Mammary epithelial cell (primary cell): ENCODE measurements at places on chromosomes 1 and 21.

DNA sequence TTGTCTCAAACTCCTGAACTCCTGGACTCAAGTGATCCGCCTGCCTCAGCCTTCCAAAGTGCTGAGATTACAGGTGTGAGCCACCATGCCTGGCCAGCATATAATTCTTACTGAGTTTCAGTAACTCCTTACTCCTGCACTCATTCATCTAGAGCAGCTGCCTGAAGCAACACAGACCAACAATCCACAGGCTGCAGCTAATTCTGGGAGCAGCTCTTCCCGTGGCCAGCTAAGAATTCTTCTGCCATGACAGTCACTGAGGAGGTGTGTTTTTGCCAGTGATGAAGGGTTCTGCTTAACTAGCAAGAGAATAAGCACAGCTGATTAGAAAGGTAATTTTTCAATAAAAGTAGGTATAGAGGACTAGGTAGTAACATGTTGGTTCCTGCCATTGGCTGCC, 5.4 kb downstream of the VTCN1 start:
- DNase-seq = peak; percentile 35

DNA sequence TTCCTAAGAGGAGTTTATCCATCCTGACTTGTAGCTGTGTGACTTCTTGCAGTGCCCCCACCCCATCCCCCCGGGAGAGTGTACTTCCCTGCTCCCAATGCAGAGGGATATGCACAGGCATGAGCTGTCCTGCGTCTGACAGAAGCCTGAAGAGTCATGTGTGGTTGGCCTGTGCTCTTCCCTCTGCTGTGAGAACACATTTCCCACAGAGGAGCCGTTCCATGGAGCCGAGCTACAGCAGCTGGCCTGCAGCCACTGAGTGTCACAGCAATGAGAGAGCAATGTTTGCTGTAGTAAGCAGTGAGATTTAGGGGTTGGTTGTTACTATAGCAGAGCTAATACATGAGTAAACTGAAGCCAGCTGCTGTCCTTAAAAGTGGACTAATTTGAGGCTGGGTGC, 22.0 kb downstream of the PARS2 start:
- DNase-seq = no peak

DNA sequence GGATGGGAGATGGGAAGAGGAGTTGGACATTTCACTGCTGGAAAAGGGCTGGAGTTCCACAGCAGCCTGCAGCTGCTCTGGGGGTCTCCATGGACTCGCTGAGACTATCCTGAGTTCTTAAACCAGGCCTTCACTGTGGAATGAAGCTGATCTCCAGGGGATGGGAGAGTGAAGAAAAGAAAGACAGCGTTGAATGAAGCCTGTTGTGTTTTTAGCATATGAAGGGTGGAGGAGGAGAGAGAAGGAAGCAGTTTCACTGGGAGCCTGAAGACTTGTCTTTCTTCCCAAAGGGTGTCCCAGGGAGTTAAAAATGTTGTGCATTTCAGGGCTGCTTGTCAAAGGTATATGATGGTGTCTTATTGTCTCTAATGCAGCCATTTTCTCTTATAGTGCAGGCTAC, 9.2 kb downstream of the ROR1 start:
- no peak for DNase-seq

DNA sequence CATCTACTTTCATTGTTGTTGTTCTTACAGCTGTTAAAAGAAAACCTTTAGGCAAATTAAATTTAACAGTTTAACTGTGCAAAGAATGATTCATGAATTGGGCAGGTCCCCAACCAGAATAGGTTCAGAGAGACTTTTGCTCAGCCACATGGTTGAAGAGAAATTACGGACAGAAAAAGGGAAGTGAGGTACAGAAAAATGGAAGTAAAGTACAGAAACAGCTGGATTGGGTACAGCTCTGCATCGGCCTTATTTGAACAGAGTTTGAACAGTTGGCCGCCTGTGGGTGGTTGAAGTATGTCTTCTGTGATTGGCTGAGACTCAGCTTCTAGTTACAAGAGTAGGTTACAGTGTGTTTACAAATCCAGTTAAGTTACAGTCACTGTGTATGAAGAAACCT, 210.1 kb downstream of the FGGY start:
- no peak for DNase-seq

GRCh38 chr1:144551107-144551542, 41.6 kb upstream of the PPIAL4F start:
- DNase-seq = no peak

DNA sequence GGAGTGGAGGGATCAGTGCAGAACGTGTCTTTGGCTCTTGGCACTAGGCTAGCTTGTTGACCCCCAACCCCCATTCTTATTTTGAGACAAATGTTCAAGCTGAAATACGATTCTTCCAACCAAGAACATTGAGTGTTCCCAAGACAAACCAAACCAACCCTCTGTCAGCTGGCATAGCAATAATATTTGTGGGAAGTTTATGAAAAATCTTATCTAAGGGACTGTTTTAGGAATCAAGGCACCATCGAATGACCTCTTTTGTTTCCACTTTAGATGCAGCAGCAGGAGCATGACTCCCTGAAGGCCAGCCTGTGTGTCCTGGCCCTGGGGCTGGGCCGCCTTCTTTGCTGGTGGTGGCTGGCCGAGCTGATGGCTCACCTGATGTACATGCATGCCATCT, 89.2 kb downstream of the HHAT start:
- DNase-seq = no peak

DNA sequence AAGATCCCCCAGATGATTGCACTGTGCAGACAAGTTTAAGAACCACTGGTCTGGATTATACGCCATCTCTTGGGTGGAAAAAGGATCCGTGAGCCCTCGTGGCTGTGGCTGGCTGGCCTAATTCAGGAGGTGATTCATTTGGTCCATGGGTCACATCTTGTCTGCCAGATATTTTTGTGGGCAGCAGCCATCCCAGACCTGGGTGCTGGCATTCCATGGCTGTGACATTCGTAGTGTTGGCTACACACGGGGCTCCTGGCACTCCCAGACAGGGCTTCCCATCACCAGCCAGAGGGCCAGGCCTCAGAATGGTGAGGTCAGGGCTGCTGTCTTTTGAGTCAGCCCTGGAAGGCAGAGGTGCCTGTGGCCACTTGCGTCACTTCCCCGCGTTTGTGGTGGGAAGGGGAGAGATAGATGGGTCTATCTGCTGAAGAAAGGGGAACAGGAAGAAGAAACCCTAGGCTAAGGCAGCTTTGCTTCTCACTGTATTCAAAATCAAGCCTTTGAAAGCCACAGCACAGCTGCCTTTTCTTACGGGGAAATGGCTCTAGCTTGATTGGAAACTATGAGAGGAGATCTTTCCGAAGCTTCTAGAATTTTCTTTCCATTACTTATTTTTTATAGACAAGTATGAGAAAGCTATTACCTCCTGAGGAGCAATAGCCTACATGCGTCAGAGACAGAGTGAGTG, 32.4 kb downstream of the EIF2D start:
- peak; percentile 10 for DNase-seq

- no peak for DNase-seq
Observed at GRCh38 chr1:206925106-206925736, 3.5 kb upstream of the FCMR start.

DNA sequence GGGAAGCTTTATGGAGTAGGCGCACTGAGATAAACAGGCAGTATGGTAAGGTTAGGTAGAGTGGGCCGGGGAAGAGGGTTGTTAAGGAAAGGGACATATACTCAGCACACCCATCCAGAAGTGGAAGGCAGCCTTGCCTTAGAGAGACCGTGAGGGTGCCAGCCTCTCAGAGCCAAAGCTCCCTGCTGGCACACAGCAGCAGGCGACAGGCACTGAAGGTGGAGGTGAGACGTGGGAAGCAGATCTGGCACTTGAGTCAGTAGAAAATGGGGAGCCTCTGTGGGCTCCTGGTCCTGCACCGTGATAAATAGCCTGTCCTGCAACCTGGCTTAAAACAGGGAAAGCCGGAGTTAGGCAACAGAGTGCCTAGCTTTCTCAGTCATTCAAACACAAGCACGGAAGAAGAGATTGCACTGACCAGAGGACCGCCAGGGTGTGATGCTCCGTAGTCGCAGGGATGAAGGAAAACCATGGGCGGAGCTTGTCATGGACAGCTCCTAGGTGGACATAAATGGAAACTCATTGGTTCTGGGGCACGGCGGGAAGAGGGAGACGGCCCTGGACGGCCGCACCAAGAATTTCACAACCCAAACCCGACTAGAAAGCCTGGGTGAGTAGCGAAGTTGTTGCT, 15.5 kb downstream of the KCNK1 start:
- no peak for DNase-seq

DNA sequence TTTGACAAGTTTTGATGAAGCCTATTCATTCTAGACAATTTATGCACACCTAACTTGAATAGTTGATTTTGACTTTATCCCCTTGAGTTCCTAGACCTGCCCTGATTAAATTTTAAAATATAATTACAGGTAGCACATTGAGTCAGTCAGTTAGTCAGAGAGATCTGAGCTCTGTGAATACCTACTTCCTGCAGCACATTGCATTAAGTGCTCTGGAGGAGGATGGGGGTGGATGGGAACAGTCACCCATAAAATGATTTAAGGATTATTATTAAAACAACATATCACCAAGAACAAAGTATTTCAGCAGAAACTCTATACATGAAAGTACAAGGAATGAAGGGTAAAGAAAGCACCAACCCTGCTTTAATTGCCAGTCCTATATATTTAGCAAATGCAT, 11.8 kb upstream of the RPF1 start:
- DNase-seq = peak; percentile 17

- DNase-seq = no peak
Observed at GRCh38 chr1:58487002-58487401, 59.5 kb downstream of the OMA1 start.

GRCh38 chr1:13951793-13952751, 252.1 kb downstream of the PRDM2 start:
- no peak for DNase-seq

DNA sequence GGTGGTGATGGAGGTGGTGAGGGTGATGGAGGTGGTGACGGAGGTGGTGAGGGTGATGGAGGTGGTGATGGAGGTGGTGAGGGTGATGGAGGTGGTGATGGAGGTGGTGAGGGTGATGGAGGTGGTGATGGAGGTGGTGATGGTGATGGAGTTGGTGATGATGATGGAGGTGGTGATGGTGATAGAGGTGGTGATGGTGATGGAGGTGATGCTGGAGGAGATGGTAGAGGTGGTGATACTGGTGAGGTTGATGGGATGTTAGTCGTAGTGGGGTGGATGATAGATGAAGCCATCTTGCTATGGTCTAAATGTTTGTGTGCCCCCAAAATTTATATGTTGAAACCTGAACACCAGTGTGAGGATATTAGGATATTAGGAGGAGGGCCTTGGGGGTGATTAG, 25.3 kb upstream of the IFNLR1 start:
- DNase-seq = no peak

GRCh38 chr1:33267468-33268205, 11.3 kb downstream of the ZNF362 start:
- peak; percentile 43 for DNase-seq

DNA sequence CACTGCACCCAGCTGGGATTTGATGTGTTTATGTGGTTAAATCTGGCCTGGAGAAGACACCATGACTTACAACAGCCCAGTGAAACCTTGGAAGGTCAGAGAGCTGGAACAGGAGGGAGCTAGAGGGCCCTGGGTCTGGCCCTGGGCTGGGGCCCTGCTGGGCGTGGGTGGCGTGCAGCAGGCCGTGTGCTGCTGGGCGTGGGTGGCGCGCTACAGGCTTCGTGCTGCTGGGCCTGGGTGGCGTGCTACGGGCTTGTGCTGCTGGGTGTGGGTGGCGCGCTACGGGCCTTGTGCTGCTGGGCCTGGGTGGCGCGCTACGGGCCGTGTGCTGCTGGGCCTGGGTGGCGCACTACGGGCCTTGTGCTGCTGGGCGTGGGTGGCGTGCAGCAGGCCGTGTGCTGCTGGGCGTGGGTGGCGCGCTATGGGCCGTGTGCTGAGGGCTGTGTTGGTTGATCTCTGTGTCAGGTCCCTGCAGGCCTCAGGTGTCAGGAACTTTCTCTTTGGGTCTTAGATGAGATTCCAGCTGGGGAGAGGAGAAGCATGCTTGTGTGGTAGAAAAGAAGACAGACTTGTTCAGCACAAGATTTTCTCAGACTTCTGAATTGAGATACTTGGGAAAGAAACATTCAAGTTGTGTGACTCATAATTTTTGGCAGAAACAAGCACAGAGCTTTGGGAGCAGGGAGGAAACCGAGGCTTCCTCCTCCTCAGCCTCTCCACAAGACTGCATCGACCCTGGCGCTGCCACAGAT, 66.0 kb downstream of the COL18A1 start:
- peak; percentile 88 for DNase-seq

GRCh38 chr1:27253596-27253995, 19.2 kb downstream of the WDTC1 start:
- DNase-seq = no peak

DNA sequence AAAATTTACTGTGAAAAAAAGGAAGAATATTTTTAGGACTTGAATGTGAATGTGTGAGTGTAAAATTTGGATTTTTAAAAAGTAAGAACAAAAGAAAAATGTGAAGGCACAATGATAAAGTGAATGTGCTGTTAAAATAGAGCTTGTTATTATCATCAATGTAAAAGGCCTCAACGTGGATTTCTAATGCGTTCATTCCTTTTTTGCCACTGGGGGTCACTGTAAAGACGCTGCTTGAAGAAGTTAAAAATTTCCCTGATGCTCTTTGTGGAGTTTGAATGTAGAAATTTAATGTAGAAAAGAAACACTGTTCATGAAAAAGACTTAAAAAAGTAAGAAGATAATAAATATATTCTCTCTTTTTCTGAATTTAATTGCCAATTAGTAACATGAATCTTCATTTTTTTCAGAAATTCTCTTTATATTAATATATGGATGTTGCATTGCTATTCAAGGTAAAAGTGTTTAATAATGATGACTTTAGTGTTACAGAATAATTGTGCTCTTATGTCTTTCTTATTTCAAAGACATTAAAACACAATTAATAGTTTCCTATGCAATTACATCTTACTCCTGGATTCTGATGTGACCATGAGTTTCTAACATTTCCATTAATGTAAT, 161.5 kb downstream of the DNM3 start:
- DNase-seq = peak; percentile 40

- no peak for DNase-seq
Observed at GRCh38 chr1:227740401-227740960, 5.2 kb downstream of the SNAP47 start.

DNA sequence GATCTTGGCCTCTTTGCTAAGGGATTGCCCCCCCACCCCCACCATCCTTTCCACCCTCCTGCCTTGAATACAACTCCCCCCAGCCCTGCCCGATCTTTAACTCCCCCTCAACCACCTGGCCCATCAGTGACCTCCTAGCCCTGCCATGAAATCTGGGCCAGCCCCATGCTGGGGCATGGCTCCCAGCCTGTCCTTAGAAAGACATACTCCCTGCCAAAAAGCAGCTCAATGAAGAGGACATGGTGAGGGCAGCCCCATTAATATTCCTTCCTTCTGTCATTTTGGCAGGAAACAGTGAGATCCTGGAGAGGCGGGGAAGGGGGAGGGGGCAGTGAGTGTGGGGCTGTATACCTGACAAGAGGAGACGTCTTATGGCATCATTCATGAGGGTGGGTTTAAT, 66.8 kb upstream of the DISP3 start:
- no peak for DNase-seq
